ENCODE measurements at places on chromosomes 2 and 18. TPM values are rescaled to one million over a fixed set of nuclear protein-coding genes. Genes with fewer than 3 reads are reported as not detected.

SCN7A gene
- 9.0 TPM for total RNA-seq

CXCR1 gene
- 0.41 TPM for total RNA-seq

ACMSD gene
- not detected for total RNA-seq

MZT2B gene
- total RNA-seq: 96.3 TPM

ATRAID gene
- total RNA-seq: 174 TPM

LOXHD1 gene
- 5.5 TPM for total RNA-seq

NPHP1 gene
- total RNA-seq: 9.2 TPM

ANKRD12 gene
- 70.3 TPM for total RNA-seq

CYB5A gene
- 121 TPM for total RNA-seq

NR4A2 gene
- 11.5 TPM for total RNA-seq

IL37 gene
- not detected for total RNA-seq

ME2 gene
- total RNA-seq: 73.6 TPM

LTBP1 gene
- 584 TPM for total RNA-seq

CPLX4 gene
- not detected for total RNA-seq

GYPC gene
- 123 TPM for total RNA-seq

TMEM17 gene
- 0.42 TPM for total RNA-seq

ANKRD30BL gene
- not detected for total RNA-seq

ACVR1C gene
- 0.41 TPM for total RNA-seq

SCN3A gene
- 6.0 TPM for total RNA-seq

FIGN gene
- total RNA-seq: 10.8 TPM

GPR155 gene
- 6.8 TPM for total RNA-seq

KCNK3 gene
- 19.6 TPM for total RNA-seq

LYG2 gene
- total RNA-seq: not detected

TMEM127 gene
- 52.4 TPM for total RNA-seq

ERMN gene
- not detected for total RNA-seq

NMUR1 gene
- 0.21 TPM for total RNA-seq

Data from thoracic aorta (tissue), 2 donors.